Renal cortical epithelial cell (primary cell): ENCODE measurements at places on chromosomes 12 and 14. TPM values are rescaled to one million over a fixed set of nuclear protein-coding genes. Genes with fewer than 3 reads are reported as not detected.

DNA sequence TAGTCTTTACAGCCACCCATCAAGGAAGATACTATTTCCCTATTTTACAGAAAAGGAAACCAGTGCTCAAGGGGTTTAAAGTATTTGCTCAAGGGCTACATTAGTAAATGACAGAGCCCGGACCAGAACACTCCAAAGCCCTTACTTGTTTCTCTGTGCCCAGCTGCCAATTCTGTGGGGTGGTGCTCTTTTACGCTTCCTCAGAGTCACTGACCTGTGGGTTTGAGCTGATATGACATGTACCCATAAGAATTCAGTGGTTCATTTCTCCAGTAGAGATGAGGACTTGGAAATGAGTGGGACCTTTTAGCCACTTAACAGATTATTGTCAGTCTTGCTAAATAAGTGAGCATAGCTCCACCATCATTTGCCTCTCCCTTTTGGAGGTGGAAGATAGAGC is 37.4 kb upstream of the NKX2-8 start:
- no peak for DNase-seq

DNA sequence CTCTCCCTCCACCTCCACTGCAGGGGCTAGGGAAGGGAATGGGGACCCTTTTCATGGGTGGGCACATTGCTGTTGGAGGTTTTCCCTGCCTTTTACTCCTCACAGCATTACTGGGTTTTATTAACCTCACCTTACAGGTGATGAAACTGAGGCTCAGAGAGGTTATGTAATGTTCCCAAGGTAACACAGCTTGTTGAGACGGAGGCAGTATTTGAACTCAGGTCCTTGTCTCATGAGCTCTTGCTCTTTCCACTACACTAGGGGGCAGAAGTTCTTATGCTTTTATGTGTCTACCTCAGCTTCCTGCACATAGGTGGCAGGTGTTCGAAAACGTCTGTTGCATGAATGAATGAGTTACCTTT is 11.7 kb downstream of the CISTR start:
- DNase-seq = no peak

DNA sequence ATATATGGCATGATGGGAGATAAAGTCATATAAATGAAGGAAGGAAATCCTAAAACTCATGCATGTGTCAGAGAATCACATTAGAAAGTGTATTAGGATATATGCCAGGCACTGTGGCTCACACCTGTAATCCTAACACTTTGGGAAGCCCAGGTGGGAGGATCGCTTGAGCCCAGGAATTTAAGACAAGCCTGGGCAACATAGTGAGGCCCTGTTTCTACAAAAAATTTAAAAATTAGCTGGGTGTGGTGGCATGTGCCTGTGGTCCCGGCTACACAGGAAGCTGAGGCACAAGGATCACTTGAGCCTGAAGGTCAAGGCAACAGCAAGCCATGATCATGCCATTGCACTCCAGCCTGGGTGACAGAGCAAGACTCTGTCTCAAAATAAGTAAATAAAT is 130.3 kb upstream of the ARID2 start:
- no peak for DNase-seq

GRCh38 chr12:76929499-76929898 is 50.7 kb upstream of the CSRP2 start:
- no peak for DNase-seq

DNA sequence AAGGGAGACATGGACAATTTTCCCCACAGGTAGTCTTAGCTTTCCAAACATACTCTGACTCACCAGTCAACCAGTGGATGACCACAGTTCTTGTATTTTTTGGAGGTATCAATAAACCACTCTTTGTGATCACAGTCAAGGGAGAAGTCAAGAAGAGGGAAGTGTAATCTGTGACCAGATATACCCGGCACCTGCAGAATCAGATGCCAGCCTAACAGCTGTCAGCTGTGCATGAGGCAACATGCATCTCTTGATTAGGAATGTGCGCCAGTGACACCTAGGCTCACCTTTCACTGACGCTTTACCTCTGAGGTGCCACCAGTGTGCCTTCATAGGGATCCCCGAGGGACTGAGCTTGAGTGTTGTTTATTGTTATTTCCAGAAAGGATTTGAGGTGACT is 20.0 kb downstream of the PROX2 start:
- no peak for DNase-seq

The KRT3 gene
- total RNA-seq = not detected in 2 replicates

- no peak for DNase-seq
Observed at GRCh38 chr12:71183846-71184245, 26.0 kb upstream of the TSPAN8 start.

- no peak for DNase-seq
Observed at GRCh38 chr14:88392609-88393008, 7.2 kb downstream of the SPATA7 start.

- peak; percentile 55 for DNase-seq
Observed at GRCh38 chr14:58131386-58131785, 20.6 kb downstream of the ARMH4 start.

The C1QL4 gene
- total RNA-seq = 0.52 and 0.99 TPM in 2 replicates

GRCh38 chr12:101670007-101670671 is 27.3 kb upstream of the CHPT1 start:
- peak; percentile 52 for DNase-seq

The RPAP3 gene
- total RNA-seq = 19.8 and 30.1 TPM in 2 replicates

The NPFF gene
- not detected in 2 replicates for total RNA-seq

The ARMH4 gene
- total RNA-seq = 8.0 and 16.2 TPM in 2 replicates

- DNase-seq = no peak
Observed at GRCh38 chr12:97763113-97763512, 300.5 kb downstream of the RMST start.

DNA sequence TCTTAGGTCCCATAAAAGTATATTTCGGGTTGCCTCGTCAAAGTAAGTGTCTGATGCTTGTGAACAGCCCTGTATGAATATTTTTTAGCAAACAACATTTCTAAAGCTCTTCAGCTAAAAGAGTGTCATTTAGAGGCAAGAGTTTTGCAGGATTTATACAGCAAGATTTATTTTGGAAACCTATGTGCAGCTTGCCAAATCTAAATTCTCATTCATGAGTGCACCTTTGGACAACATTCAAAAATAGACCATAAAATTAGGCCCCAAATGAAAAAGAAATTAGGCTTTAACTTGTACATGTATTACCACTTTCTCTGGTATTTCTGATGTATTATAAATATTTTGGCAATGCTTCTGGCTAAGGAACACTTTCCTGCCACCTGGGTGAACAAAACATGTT is 224.4 kb upstream of the PDZRN4 start:
- DNase-seq = no peak

GRCh38 chr12:62643486-62643885 is 176.9 kb downstream of the MON2 start:
- DNase-seq = no peak

DNA sequence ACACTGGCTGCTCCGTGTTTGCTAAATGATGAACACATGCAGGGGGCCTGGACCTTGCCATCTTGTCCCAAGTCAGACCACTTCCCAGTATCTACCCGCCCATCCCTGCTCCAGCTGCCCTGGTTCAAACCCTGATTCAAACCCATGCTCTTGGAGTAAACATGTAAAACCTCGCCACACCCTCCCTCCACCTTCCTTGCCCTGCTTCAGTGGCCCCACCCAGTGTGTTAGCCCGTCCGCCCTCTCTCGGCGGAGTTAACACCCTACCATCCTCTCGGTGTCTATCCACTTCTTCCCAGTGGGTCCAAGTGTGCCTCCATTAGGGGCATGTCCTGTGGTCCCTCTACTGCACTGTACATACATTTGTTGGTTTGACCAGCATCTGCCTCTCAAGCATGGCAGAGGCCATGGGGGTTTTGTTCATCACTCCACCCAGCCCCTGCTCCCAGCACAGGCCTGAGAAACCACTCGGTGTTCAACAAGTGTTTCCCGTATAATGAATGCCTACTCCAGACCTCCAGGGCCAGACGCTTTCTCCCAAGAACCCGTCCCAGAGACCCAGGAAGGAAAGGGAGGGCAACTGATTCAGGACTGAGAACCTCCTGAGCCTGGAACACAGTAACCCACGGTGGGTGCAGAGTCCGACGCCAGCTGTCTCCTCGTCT is 37.1 kb downstream of the P2RX4 start:
- DNase-seq = no peak

GRCh38 chr12:131755305-131756113 is 44.6 kb downstream of the SFSWAP start:
- peak; percentile 21 for DNase-seq

The IRAK3 gene
- 3.0 and 4.0 TPM in 2 replicates for total RNA-seq

GRCh38 chr12:56628671-56629458 is 1.3 kb downstream of the BAZ2A start:
- DNase-seq = peak; percentile 50

- no peak for DNase-seq
Observed at GRCh38 chr12:96409731-96410130, 9.5 kb upstream of the CDK17 start.

DNA sequence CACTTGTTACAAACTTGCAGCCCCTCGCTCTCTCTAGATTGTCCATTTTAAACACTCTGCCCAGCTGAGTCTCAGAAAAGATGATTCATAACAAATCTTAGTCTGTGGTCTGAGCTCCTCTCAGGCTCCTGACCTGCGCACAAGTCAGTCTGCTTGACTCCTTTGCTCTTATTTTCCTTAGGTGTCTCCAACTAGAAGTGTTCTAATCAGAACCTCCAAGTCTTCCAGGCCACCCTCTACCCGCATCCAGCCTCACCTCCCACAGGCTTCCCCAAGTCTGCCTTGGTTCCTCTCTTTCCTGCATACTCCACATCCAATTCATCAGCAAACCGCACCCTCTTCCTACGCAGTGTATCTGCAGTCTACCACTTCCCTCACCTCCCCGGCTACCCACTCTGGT is 42.4 kb upstream of the BDKRB2 start:
- DNase-seq = no peak
